Tongue (tissue), 3 donors: ENCODE measurements at places on chromosomes 3 and 15.

- no peak for DNase-seq
These were observed 122.0 kb upstream of the RGMA start for GRCh38 chr15:93210995-93211394.

DNA sequence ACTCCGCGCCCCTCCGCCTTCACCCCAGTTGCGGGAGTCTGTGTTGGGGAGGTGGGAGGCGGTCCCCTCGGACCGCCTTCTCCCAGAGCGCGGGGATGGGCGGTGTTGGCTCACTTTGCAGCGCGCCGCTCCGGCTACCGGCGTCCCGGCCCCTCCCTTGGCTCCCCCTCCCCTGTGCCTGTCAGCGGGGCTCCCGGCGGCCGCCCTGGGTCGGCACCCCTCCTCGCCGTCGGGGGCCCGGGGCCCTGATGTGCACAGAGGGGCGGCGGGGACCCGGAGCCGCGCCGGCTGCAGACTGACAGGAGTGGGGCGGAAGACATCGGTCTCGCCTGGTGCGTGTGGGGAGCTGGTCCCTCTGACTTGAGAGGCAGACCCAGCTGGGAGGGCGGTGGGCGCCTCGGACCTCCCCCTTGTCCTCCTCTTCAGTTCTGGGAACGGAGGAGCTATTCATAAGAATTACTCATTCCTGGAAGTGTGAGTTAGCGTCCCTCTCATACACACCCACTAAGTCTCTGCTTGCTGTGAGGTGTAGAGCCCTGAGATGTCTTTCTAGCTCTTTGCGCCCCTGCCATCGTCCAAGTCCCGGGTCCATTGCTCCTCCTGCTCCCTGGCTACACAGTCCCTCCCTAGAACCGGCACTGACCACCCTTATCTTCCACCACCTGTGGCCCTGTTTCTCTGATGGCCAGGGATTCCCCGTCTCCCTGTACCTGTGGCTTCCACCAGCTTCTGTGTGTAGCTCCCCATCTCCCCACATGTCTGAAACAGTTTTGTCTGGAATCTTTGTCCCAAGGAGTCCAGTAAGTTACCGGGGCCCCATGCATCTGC is 42.3 kb upstream of the ROPN1 start:
- DNase-seq: peak; percentile 56

- peak; percentile 73 for DNase-seq
These were observed 582 bp upstream of the SLCO3A1 start for GRCh38 chr15:91852741-91853510.

DNA sequence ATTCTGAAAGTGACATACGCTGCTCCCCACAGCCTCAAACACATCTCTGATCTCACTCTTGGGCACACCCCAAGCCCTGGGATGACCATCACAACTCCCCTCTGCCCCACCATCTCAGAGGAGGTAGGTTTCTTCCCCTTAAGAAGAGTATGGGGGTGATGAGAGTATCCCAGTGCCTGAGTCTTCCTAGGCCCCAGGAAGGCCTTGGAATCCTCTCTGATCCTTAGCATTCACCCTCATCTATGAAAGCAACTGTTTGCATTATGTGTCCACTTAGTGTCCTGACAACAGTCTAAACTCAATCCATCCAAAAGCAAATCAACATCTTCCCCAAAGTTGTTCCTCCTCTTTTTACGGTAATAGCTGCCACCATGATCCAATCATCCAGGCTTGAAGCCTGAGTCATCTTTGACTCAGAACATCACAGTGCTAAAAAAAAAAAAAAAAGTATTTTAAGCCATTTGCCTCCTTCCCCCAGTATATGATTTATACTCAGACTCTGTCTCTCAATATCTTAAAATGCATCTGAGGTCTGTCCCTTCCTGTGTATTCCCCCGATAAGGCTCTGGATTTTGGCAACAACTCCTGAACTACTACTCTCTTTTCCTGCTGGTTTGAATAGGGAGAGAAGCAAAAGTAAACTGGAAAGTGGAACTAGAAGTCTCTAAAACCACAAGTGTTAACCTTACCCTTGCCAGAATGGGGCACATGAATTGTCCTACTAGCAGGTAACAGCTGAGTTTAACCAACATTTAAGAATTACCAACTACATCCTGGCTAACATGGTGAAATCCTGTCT is 22.5 kb downstream of the POPDC2 start:
- DNase-seq: no peak

- no peak for DNase-seq
These were observed 28.3 kb downstream of the STARD5 start for GRCh38 chr15:81295486-81296121.

- DNase-seq: no peak
These were observed 135.6 kb downstream of the OPA1 start for GRCh38 chr3:193728429-193729087.

- DNase-seq: no peak
These were observed 44.5 kb downstream of the XXYLT1 start for GRCh38 chr3:195226445-195226844.
